ENCODE measurements at places on chromosomes 2 and 18.

DNA sequence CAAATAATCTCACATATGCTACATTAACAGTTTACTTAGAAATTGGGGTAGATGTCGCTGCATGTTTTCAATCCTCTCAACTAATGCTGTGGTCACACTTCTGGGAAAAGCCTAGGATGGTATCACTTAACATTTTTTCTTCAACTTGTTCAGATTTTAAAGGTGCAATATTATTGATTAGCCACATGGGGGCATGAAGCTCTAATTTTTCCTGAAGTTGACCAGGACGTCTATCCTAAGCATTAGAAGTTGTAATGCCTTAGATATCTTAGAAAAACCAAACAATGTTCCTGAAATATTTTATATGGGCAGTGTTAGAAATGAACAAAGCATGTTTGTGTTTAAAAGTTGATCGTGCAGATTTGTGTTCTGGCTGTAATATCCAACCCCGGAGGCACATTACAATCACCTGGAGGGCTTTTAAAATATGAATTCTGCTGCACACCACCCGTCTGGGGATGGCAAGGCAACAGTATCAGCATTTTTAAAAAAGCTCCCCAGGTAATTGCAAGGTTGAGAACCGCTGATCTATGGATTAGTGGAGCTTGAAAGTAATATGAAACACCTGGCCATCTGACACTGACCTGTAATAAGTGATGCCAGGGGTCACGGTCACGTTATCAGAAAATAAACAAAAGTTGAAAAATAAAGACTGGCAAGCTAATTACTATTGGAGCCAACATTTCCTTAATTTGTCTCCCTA, 100.5 kb upstream of the LMAN1 start:
- peak; percentile 69 for DNase-seq

DNA sequence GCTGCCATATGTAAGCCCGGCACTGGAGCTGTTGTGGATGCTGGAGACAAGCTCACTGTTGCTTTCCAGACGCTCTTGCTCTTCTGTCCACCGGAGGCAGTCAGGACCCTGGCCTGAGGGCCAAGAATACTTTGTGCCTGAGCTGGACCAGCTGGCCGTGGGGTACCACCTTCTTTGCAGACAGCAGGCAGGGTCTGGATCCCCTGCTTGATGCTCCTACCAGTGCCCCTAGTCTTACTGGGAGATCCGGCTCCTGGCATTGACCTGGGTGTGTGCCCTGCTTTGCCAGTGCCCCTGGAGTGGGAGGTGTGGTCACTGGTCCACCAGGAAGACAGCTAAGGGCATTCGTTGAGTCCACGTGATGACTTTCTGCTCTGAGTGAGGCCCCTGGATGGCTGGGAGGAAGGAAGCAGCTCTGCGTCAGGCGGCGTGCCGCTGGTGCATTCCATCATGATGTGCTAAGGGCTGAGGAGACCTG, 59.3 kb downstream of the LRRFIP1 start:
- DNase-seq, result no peak

DNA sequence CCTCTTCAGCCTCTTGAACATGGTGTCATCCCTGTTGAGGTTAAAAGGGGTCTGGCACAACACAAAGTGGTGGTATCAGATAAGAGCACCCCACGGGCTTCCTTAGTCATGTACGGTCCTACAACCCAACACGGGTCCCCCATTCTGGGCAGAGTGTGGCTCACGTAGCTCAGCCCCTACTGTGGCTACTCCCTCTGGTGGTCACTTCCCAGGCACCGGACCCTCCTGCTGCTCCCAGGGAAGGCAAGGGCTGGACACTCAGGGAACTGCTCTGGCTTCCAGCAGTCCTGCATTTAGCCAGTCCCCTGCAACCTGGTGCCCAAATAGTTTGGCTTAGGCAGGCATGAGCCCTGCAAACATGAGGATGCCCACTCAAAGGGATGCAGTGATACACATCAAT, 58.6 kb downstream of the GALNT14 start:
- no peak for DNase-seq

DNA sequence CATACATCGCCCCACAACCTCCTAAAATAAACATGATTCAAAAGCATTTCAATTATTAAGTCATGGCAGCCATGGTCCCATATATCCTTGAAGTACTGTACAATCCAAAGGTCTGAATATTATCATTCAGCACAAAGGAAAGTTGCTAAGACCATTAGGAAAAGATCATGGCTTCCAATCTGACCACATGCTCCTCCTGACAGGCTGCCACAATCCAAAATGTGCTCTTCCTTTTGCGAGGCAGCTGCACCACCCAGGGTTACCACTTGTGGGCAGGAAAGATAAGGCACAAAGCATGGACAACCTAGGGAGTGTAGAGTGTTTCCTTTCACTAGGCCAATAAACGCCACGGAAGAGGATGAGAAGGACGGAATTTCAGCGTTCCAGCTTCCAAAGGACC, 5.4 kb downstream of the BOLA3 start:
- DNase-seq, result no peak

DNA sequence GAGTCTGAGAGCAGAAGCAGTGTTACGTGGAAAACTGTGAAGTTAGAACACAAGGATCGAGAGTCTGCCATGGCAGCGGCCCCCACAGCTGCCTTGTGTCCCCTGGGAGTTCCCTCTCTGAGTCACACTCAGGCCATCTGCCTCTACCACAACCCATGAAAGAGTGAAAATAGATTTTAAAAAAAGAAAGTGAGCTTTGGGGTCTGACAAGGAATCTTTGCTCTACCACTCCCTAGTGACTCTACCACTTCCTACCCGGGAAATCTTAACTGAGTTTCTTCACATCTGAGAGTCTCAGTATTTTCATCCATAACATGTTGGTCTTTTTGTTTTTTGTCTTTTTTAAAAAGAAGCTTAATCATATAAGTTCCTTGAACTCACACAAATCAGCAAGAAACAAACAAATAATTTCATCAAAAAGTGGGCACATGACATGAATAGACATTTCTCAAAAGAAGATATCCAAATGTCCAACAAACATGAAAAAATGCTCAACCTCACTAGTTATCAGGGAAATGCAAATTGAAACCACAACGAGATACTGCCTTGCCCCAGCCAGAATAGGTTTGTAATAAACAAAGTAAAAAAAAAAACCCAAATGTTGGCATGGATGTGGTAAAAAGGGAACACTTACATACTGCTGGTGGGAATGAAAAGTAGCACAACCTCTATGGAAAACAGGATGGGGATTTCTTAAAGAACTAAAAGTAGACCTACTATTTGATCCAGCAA, 2.4 kb upstream of the MSGN1 start:
- DNase-seq, result peak; percentile 54

DNA sequence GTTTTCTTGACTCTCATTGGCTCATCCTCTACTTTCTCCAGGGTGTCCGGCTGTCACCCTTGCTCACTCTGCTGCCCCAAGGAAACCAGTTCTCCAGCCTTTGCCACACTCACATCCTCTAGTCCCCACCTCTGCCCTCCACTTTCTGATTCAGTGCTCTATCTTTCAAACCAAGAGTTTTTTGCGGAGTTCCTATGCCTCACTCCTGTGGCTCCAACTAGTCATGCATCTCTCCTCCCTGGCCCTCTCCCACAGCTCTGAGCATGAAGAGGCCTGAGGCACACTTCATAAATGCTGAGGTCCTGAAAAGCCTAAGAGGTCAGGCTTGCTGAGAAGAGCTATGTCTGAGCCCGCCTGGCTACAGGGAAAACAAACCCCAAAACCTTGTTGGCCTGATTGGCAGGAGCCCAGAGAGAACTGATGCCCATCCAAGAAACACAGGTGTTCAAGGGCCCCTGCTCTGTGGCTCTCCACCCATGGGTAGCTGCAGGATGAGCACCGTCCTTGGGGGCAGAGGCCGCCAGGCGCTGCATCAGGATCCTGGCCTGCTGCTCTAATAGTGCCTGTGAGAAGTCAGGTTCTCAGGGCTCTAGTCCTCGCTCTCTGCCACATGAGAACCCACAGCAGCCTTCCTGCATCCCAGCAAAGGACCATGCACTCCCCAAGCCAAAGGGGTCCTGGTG, 42.1 kb downstream of the HS1BP3 start:
- no peak for DNase-seq

GRCh38 chr18:49733321-49733720, 80.0 kb downstream of the ACAA2 start:
- no peak for DNase-seq

DNA sequence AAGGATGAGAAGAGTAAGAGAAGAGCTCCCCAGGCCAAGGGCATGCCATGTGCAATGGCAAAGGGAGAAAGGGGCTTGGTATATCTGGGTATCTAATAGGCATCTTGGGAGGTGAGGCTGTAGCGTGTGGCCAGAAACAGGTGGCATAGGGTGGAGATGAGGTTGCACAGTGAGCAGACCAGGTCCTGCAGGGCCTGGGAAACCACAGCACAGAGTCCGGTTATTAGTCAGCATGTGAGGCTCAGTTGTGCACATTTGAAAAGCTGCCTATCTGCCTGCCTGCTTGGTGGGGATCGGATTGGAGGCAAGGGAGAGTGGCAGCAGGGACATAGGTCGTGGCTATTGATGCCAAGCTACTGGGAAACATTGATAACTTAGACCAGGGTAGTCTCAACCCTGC, 190.6 kb downstream of the TPGS2 start:
- DNase-seq, result no peak

DNA sequence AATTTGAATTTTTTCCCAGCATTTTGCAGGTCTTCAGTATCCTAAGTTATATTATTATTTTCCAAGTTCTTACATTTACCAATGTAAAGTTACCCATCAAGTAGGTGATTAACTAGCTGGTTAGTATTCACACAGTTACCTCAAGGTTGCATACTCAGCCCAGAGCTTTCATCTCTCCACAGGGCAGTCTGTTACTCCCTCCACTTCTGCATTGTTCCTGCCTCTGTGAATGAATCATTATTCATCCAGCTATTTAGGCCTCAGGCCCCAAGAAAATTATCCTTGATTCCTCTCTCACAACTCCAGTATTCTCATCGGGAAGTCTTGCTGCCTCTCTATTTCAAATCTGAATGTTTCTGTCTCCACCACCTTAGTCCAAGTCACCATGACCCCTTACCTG, 92.2 kb downstream of the SMC6 start:
- DNase-seq, result no peak
